ENCODE measurements at places on chromosomes 1 and 21.

DNA sequence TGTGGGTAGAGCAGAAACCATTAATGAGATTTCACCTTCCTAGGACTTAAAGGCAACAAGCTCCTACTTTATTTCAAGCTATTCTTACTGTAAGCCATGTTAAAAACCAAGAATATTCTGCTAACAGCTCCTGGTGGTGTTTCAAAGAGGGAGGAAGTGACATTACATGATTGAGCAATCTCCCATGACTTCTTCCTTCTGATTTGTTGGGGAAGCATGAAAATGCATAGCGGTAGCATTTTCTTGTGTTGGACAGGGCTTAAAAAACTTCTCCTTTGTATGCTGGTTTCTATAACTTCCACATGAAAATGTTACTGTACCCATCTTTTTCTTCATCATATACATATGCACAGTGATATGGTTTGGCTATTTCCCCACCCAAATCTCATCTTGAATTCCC, 297.0 kb upstream of the SNX7 start:
- no peak for DNase-seq

DNA sequence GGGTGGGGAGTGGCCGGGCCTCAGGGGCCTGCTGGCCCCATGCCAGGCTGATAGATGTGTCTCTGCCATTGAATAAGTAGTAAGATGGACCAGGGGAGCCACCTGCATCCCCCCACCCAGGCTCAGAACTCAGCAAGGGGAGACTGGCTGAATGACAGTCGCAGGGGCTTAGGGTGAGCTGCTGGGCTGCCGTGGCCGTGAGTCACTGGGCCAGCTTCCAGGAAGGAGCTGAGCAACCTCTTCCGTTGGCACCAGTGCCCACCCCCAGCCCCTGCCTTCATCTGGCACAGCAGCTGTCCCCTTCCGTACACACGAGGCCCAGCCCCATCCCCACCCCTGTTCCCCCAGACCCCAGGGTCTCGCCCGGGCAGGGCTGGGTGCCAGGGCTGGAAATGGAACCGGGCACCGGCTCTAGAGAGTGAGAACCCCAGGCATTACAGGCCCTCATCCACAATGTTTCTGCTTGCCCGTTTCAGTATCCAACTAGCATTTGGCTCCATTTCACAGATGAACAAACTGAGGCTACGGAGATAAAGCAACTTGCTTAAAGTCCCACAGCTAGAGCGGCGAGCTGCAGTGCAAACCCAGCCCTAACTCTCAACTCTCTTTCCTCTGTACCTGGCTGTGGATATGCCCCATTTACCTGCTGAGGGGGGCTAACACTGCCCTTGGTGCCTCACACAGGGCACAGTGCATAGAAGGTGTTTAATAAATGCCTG, 10.2 kb downstream of the WNT4 start:
- DNase-seq = no peak

- DNase-seq = no peak
Observed at GRCh38 chr1:156805766-156806511, 10.7 kb downstream of the SH2D2A start.

GRCh38 chr1:223513309-223513708, 120.1 kb downstream of the CCDC185 start:
- DNase-seq = no peak

DNA sequence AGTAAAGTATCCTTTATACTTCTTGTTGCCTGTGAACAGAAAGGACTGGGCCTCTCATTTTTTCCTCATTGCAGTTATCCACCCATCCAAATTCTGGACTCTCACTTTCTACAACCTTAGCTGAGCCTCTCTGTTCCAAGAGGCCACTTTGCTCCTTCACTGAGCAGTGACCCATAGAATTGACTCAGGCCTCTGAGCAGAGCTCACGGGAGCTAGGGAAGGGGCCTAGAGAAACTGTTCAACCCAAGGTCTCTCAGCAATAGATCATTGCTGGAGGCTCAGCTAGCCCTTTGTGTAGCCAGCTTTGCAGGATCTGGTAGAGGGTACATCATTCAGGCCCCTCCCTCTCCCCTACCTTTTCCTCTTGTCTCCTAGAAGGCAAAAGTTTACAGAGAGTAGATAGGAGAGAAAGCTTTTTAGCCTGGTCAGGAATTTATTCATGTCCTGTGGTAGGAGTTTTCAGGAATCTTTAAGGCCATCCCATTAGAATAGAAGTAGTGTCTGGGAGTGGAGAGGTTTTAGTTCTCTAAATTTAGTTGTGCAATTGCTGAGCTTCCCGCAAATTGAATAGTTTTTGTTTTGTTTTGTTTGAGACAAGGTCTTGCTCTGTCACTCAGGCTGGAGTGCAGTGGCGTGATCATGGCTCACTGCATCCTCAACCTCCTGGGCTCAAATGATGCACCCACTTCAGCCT, 6.7 kb downstream of the INTS3 start:
- DNase-seq = no peak

- DNase-seq = no peak
Observed at GRCh38 chr1:31054349-31054748, 11.2 kb downstream of the PUM1 start.

DNA sequence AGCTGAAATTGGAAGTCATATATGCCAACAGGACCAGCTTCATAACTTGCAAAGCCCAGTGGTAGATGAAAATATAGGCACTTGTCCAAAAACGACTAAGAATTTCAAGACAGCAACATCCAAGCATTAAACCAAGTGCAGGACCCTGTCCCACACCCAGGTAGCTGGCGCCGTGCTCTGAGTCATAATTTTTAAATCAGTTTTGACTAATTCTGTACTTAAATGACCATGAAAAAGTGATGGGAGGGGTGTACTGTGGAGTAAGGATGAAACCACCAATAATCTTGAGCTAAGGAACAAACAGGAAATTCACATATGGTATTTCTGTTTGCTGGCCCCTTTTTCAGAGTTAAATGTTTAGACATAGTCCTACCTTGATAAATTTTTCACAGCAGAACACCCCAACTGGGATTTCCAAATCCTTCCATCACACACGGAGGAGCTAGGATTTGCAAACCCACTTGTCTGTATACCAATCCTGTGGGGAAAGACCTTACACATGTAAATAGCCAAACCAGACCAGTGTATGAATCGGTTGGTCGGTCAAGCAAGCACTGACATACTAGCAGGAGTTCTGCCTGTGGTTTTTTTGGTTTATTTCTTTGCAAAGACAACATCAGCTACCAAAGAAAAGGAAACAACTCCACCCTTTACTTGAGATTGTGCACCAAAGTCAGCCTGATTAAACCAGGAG, 235.7 kb upstream of the RAB4A start:
- DNase-seq = no peak

GRCh38 chr1:181257117-181257516, 168.6 kb downstream of the IER5 start:
- DNase-seq = no peak

DNA sequence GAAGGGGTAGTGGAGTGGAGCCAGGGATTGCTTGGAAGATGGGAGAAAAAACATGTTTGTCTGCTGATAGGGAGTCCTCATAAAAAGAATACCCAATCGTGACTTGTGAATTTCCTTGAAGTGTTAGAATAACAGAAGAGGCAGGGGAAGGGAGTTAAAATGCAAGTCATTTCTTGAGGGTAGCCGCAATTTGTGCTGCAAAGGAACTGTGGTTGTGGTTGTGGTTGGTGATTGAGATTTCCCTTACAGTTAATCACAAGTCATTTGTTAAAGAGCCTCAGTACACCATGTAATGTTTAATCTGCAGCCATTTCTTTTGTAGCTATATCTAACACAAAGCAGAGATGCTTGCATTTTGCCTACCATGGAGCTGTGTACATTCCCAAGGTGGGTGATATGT, 38.5 kb upstream of the EGLN1 start:
- DNase-seq = peak; percentile 30

DNA sequence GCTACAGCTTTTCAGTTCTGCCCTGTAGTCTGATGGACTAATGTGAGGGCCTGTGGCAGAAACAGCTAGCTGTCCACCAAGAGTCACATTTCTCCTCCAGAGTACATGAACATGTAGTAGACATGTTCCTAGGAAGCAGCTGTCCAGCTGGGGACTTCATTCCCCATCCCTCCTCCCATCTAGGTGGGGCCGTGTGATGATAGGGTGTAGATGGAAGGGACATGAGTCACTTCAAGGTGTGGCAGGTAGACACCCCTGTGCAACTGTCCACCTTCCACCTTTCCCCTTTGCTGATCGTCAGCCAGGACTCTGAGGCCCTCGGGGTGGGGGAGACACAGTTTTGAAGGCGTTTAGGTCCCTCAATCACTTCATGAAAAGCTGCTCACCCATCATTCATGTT, 3.6 kb upstream of the RD3 start:
- DNase-seq = no peak

DNA sequence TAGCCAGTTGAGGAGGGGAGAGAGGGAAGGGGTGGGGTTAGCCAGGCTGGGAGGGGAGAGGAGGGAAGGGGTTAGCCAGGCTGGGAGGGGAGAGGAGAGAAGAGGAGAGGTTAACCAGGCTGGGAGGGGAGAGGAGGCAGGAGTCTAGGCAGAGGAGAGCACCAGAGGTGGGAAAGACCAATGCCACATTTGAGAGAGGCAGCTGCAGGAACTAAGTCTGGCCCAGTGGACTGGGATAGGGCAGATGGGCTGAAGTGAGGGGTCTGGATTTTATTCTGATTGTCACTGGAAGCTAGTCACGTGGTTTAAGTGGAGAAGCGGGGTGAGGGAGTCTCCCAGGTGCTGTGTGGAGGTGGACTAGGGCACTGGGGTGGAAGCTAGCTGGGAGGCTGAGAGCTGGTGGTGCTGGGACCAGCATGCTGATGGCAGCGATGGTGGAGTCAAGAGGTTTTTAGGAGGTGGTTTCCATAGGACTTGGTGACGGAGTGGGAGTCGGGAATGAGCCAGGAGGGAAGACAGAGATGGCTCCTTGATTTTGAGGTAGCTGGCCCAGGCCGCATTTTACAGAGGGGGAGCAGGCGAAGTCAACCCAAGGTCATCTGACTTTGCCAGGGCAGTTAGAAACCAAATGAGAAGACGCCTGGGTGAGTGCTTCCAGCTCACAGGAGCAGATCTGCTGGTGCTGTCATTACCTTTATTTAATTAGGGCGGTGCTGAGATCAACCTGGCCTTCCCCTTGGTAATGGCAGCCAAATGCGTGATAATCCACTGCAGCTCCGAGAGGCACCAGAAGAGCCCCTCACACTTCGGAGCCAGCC, 42.8 kb downstream of the DISP3 start:
- no peak for DNase-seq

GRCh38 chr1:6809461-6809860, 24.2 kb downstream of the CAMTA1 start:
- DNase-seq = no peak

GRCh38 chr1:23628951-23629387, 62.6 kb upstream of the RPL11 start:
- DNase-seq = no peak

DNA sequence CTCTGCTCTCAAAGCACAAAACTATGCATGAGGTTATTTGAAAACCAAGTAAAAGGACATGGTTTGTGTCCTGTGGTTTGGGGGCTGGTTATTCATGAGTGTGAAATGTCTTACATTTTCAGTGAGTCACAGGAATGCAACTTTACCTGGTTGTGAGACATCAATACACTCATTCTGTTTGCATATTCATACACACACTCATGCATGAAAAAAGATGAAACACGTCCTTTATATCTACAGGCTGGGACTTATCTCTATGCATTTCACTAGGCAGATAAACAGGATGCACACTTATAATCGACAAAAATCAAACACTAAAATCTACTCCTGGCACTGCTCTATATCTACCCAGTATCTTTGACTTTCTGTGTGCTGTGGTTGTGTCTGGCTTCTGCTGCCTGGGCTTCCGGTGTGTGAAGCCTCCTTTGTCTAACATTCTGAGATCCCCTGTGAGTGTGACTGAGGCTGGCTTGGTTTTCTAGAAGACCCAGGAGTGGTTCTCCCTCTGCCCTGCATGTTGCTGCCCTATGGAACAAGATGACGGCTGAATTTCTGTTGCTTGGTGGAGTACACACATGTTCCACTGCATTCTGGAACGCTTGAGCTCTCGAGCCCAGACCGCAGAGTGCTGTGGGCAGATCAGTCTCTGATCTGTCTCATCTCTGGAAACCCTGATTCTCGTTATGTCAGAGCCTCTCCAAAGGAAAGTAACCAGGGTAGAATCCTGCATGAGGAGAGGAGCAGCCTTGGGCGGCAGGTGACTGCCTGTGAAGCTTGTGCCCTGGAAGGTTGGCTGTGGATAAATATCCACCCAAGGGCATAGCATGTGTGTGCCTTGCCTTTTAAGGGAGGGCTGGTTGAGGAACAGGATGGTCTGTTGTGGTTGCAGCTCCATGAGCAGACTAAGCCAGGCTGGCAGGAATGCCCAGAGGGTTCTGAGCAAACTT, 19.7 kb upstream of the FASLG start:
- peak; percentile 82 for DNase-seq

DNA sequence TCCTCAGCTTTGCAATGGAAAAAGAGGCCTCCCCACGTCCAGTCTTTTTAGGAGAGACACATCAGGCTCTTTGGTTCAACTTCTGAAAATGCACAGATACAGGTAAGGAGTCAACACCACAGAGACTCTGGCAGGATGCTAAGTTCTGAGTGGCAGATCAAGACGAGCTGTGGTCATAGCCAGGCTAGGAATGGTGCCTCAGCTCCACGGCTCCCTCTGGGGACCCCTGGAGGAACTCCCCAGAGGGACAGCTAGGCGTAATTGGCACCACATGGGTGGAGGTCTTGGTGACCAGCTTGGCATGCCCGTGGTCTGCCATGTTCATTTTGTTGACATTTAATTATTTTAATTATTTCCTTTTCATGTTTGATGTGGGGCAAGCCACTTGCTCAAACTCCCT, 206.1 kb downstream of the KAZN start:
- DNase-seq = no peak

DNA sequence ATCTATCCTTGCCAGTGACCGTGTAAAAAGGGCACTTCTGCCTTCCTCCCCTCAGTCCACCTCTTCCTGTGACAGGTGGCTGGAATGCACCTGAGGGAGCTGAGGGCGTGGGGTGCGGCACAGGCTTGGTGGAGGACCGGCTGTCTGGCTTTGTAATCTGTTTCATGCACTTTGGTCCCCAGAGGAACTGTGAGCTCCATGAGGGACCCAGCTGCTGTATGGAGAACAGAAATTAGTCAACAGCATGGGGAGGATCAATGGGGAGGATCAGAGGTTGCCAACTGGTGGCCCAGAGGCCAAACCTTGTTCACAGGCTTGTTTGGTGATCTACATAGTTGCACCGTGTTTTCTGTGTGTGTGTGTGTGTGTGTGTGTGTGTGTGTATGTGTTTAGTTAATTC, 19.0 kb upstream of the LUZP1 start:
- DNase-seq = no peak

DNA sequence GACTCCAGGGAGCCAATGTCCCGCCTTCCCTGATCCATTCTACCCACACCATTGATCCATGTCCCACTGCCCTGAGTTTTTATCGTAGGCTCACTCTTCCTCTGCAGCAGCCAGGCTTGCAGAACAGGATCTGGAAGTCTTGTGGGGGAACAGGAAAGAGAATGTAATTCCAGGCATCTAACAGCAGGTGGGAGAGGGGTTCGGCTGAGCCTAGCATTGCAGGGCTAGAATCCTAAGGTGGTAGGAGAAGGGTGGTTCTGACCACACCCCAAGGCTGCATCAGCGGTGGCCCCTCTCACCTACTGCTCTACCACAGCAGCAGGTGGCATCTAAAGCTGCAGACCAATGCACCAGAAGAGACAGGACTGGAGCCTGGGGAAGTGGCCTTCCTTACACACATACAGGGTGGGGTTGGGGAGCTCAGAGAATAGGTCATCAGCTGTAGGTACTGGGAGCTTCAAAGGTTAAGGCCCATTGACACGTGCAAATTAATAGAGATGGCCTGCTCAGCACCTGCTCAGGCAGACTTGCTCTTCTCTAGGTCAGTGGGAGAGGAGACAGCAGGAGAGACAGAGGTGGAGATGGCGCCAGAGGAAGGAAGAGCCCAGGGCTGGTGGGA, 20.5 kb downstream of the KNCN start:
- DNase-seq = no peak

GRCh38 chr1:177871613-177872307, 98.1 kb downstream of the SEC16B start:
- DNase-seq = no peak
